ENCODE measurements at places on chromosomes 3 and 15.
A peak's percentile ranks its signal among the peaks of the same experiment; 100 is the strongest.

GRCh38 chr3:52792961-52793695, 1.5 kb upstream of the ITIH3 start:
- no peak for DNase-seq

GRCh38 chr3:133394561-133395311, 5.1 kb upstream of the BFSP2 start:
- no peak for DNase-seq

GRCh38 chr3:129950318-129951046, 24.0 kb upstream of the TRH start:
- DNase-seq, result no peak

DNA sequence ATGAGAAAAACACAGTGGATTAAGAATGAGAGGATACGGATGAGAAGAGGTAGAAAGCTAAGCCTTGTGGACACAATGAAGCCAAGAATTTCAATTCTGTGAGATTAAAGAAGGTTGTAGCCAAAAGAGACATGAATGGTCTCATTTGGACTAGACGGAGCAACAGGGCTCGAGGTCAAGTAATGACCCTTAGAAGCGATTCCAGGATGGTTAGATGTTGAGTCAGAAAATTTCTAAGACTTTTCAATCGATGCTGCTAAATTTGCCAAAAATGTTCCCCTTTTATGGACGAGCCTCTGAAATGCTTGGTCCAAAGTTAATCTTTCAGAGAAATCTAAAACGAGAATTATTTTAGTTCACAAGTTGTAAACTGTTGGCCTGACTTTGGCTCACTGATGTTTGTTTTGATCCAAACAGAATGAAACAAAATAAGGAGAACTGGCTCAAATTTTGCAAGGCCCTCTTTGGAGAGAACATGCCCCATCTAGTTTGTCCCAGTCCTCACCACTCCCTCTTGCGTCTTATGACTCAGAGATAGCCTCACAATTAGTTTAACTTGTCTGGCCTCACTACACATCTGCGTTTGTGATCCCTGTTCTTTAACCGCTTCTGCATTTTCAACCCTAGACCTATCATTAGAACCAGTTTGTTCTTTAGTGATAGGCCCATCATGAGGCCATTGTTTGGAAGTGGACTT, 235.5 kb downstream of the PDZRN3 start:
- DNase-seq, result no peak

- peak; percentile 77 for DNase-seq
Measured at GRCh38 chr3:171351676-171352075, 108.5 kb downstream of the TNIK start.

GRCh38 chr3:54134713-54135112, 12.4 kb downstream of the CACNA2D3 start:
- DNase-seq, result no peak

DNA sequence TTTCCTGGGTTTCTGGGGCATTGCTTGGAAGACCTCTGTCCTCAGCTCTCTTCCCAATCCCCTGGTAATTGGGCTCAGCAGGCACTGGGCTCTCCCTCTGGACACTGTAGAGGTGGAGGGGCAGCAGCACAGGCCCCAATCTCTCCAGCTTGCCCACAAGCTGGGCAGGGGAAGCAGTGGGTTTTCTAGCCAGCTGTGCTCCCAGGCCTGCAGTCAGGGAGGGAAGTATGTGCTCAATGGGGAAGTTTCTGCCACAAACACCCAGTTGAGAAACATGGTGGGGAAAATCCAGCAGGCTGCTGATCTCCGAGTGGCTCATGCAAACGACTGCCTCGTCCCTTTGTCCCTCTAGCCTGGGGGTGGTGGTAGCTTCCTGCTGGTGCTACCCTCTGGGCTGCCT, 12.8 kb upstream of the RFT1 start:
- DNase-seq, result no peak

DNA sequence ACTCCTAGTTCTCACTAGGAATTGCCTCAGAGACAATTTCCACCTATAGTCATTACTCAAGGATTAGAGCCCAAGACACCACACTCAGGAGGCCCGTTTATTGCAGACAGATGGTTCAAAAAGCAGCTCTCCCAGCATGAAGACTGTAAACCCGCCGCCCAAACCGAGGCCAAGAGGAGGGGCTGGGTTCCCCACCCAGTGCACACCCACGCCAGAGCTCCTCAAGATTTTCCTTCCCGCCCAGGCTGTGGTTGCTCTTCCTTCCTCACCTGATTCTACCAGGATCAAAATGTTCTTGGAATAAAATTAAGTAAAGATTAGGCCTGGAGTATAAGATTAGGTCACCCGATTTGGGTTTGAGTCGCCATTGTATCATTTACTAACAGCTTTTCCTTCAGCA, 364.4 kb downstream of the MECOM start:
- DNase-seq, result no peak

DNA sequence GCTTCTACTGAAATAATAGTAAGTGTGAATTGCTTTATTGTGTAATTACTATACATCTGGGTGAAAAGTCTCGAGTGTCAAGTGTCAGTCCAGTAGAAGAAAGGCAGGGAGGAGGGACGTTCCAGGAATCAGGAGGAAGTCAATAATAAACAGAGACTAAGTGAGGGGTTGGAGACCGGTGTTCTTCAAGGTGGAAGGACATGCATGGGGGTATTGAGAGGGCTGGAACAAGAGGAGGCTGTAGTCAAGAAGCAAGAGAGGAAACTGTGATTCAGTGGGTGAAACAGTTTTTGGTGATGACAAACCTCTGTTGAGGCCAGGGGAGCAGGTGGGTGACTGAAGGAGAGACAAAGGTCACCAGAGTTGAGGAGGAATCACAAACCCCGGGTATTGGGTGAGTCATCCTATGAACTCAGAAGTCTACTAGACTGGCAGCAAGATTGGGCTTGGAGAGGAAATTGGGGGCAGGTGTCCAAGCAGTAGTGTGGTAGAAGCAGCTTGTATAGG, 11.6 kb upstream of the SCAMP5 start:
- DNase-seq, result no peak
